NCI-H187 (cell line): ENCODE measurements at places on chromosomes 7 and 10.
A peak's percentile ranks its signal among the peaks of the same experiment; 100 is the strongest.

DNA sequence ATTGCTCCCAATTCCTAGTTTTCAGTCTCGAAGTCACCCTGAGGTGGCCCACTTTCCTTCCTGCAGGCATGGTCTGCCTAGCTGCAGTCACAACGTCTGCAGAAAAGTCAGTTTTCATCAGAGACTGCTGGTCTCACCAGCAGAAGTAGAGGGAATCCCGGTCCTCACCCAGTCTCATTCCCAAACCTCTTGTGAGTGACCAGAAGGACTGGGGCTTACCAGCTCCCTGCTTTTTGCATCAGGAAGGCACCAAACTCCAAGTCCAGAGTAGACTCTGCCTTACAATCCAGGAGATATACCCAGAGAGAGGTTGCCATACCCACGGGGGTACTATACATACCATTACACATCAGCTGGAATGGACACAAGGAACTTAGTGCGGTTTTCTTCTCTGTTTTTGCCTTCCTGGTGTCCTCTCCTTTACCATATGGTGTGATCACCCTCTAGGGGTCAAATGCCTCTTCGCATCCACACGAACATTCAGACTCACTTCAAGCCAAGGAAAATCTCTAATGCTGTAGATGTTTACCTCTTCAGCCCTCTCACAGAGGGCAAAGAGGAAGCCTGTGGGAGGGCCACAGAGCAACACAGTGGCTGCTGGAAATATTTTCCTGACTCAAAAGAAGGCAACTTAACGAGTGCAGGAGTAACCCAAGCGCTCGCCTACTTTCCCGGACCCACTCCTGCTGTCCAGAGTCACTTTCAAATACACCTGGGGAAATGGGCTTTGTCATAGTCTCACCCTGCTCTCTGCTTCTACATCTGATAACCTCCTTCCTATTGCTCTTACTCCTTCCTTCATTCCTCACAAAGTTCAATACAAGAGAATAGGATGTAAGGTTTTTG lies 220.9 kb downstream of the C7orf25 start:
- no peak for DNase-seq

DNA sequence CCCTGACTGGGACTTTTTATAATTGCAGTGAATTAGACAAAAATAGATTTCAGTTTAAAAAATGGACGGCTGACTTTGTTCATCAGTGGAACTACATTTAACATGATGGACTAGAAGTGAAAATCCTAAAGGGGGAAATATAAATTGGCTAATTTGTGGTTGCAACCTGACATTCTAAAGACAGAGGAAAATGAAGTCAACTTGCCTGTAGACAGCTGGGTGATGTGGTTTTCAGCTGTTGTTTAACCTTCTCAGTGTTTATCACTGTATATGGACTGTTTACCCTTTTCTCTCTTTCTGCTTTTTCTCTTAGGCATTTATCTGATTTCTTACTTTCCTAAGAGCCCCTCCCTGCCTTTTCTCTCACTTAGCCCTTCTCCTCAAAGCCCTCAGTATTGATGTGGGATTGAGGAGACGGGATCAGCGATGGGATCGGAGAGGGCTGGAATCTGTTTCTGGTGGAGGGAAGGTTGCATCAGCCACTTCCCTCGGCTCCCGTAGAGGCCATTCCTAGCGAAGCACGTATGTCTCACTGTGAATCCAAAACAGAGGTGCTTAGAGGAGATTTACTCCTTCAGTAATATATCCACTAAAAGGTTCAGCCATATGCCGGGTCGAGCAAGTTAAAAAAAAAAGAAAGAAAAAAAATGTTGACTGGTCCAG lies 109.0 kb upstream of the KLF6 start:
- no peak for DNase-seq

- DNase-seq, result no peak
These were observed 54.9 kb downstream of the LRGUK start for GRCh38 chr7:134182078-134182477.

DNA sequence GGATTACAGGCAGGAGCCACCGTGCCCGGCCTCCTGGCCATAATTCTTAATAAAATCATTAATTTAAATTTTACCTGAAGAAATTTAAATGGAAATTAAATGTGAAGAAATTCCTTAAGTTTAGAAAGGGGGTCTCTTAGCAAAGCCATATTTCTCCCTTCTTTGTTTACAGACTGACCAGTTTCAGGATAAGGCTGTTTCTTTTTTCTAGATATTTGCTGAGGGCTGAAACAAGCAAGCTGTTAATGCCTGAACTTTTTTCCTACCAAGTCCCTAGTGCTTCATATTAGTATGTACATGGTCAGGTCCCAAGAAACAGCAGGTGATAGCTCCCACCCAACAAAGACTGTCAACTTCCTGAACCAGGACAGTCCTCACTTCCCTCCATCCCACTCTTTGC lies 18.1 kb upstream of the PDIA4 start:
- no peak for DNase-seq

DNA sequence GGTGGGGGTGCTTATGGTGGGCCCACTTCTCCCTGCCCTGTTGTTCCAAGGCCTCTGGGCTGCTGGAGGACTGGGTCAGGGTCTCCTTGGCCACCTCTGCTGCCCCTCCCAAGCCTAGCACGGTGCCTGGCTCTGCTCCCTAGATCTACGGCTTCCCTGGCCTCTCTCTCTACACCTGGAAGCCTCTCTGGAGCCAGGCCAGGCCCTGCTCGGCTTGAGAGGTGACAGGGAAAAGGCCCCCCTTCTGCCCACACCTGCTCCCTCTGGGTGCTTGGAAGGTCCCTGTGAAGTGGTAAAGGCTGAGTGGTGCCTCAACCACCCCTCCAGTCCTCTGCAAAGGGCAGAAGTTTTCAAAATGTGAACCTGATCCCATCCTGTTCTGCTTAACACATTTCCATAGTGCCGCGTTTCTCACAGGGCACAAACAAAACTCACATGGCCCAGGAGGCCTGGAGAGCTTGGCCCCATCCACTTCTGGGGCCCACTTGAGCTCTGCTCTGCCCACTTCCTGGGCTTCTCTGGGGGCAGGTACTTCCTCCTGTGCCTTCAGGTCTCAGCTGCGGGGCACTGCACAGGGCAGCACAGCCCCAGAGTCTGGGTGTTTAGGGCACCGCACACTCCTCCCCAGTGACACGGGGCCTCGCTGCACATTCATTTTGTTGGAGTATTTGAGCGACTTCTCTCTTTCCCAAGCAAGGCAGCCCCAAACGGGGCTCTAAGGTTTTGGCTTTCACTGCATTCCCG lies 169.9 kb downstream of the PIP4K2A start:
- no peak for DNase-seq

DNA sequence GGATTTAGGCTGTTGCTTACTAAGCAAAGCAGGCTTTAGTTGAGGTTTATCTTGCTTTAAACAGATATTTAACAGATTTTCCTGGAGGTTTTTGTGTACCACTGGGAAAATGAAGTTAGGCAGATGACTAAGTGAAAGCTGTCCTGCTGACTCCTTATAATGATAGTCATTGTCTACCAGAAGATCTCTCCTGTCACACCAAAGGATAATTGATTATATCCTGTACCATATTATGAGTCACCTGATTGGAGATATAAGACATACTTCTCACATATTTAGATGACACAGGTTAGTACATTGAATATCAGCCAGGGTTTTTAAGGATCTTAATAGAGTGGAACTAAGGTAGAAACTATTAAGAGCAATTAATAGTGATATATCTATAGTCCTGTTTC lies 68.4 kb downstream of the PTEN start:
- DNase-seq, result no peak

- no peak for DNase-seq
These were observed 339.2 kb upstream of the PODXL start for GRCh38 chr7:131895541-131896164.

- no peak for DNase-seq
These were observed 205.2 kb downstream of the FAM107B start for GRCh38 chr10:14569274-14570060.

- no peak for DNase-seq
These were observed 78.6 kb downstream of the MAD1L1 start for GRCh38 chr7:2154121-2154520.

- no peak for DNase-seq
These were observed 45.3 kb downstream of the DLG5 start for GRCh38 chr10:77881222-77881621.

- no peak for DNase-seq
These were observed 197.0 kb downstream of the USP6NL start for GRCh38 chr10:11414314-11415038.

- DNase-seq, result no peak
These were observed 9.1 kb downstream of the CACNA2D1 start for GRCh38 chr7:82434275-82435022.

DNA sequence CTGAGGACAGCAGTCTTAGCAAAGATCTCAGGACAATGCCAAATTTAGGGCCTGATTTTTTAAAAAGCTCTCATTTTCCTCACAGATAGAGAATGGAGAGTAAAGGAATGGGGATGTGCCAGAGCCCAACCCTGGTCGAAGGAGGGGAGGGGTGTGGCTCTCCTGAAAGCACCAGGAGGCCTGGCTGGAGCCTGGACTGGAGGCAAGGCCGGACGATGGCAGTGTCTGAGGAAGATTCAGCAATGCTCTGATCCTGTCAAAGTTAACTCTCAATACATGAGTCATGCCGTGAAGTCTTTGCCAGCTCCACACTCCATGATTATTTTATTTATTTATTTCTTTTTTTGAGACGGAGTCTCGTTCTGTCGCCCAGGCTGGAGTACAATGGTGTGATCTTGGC lies 108.3 kb downstream of the UPF2 start:
- no peak for DNase-seq

GRCh38 chr7:54843841-54844355 lies 84.9 kb upstream of the SEC61G start:
- DNase-seq, result no peak

DNA sequence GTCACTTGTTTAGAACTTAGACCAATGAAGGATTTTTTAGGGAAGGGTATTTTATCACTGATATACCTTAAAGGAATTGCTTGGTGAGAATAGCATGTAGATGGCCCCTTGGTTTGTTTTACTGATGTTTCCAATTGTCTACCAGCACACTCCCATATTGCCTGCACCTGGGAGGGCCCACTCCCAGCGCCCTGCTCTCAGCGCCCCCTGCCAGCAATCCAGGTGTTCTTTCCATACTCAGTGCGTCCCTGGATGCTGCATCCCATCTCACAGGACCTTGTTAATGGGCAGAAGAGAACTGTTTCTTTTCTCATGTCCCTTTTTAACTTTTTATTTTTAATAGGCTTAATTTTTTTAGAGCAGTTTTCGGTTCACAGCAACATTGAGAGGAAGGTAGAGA lies 24.1 kb upstream of the SFRP5 start:
- no peak for DNase-seq

GRCh38 chr10:79248341-79249185 lies 98.7 kb upstream of the PPIF start:
- DNase-seq, result no peak

DNA sequence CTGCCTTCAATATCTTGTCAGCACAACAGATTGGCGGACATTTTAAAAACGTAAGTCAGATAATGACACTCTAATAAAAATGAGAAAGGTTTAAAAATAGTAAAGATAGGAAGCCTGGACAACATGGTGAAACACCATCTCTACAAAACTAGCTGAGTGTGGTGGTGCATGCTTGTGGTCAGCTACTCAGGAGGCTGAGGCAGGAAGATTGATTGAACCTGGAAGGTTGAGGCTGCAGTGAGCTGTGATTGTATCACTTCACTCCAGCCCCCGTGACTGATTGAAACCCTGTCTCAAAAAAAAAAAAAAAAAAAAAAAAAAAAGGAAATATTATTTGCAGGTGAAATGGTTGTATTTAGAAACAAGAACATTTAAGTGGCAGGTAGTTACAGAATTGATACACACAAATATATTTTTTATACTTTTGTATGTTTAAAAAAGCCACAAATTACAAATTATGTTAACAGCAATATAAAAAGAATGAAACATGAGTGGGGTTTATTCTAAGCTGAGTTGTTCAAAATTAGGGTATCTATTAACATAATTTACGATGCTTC lies 141.9 kb downstream of the ADK start:
- peak; percentile 0 for DNase-seq

- no peak for DNase-seq
These were observed 9.5 kb downstream of the PDGFA start for GRCh38 chr7:510131-510481.

DNA sequence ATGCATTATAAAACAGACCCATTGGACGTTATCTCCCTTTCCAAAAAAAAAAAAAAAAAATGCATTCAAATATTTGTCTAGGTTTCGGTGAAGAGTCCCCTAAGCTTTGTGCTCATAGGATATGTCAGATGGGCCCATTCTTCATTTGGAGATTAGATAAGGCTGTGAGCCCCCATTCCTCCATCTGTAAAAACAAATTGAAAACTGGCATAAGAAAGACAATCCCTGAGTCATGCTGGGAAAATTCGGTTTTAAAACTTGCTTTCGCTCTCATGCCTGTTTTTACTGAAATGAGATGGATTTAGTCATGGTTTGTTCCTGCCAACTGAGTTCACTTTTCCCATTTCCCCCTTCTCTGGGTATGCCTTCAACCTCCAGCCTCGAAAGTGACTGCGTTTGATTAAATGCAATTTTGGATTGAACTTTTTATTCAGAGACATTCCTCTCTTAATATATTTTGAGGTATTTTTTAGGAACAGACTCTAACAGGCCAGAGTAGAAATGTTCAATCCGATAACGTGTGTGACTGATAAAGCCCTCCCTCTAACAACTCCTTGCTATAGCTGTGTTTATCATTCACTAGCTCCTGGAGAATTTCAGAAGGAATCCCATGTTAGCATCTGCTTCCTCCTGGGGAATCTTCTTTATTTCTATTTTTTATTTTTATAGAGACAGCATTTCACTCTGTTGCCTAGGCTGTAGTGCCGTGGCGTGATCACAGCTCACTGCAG lies 190.9 kb upstream of the LYZL2 start:
- DNase-seq, result no peak

DNA sequence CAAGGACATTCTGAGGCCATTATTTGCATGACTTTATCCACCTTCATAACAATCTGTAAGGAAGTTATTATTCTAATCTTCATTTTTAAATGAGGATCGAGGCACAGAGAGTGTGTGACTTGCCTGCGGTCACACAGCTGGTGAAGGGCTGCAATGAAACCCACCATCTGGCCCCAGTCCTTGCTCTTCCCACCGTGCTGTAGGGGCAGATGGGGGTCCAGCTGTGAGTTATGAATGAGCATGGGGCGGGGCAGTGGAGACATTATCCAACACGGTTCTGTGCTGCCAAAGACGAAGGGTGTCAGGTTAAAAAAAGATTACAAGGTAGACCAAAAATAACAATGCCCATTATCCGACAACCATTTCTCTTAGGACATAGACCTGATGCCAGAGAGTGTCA lies 417.5 kb upstream of the MGMT start:
- DNase-seq, result no peak

DNA sequence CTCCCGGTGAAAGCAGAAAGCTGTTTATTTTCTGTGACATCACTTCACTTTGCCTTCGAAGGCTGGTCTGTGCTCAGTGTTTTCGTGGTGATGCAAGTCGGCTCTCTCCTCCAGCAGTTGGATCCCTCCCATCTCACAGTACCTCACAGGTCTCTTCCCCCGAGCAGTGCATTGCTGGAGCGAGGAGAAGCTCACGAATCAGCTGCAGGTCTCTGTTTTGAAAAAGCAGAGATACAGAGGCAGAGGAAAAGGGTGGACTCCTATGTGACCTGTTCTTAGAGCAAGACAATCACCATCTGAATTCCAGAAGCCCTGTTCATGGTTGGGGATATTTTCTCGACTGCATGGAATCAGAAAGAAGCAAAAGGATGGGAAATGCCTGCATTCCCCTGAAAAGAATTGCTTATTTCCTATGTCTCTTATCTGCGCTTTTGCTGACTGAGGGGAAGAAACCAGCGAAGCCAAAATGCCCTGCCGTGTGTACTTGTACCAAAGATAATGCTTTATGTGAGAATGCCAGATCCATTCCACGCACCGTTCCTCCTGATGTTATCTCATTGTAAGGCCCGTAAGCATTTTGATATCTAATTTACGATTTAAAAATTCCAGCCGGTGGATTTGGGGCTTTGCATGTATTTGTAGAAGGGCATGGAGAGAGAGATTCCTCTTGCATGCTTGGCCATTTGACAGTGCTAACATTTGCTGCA lies at the start of gene LGI1:
TSS of gene LGI1 (plus strand) at position 136 of the 707 bp plus-strand sequence. CDS start at position 345, 209 bp downstream.
- DNase-seq, result no peak
